ENCODE measurements at places on chromosomes 13 and 19.

GRCh38 chr19:4971424-4971793 lies 2.5 kb downstream of the KDM4B start:
- DNase-seq, result peak; percentile 49

DNA sequence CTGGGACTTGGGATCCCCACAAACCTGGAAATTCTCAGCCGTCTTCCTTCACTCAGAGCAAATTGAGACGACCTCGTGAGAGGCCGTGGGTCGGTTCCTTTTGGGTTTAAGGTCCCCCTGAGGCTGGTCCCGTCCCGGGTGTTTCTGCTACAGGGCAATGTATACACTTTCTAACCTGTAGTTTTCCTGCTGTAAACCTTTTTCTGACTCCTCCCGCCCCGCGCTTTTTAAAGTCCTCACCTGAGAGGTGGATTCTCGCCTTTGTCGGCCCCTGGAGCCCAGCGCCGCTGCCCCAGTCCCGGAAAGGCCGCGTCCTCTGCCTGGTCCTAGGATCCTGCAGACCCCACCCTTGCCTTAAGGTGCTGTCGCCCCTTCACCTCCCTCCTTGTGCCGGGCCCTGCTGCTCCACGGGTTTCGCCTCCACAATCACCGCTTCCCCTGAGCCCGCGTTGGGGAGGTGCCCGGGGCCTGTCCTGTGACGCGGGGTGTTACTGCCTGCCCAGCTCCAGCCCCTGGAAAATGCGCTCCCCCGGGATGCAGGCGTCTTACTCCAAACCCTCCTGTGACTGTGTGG lies 391 bp downstream of the ZNF761 start:
- DNase-seq, result peak; percentile 9

DNA sequence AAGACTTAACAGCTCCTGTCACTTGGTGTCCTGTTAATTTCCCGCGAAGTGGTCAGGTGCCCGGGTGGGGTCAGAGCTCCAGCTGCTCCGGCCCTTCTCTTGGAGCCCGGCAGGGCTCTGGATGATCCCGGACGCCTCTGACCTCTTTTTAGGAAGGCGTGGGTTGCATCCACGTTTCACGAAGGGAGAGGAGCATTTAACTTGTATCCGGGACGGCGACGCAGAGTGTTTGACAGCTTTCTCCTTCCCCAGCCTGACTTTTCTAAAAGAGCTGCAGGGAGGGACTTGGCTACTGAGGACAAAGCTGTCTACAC lies 656 bp downstream of the ZNF155 start:
- no peak for DNase-seq

- DNase-seq, result no peak
These were observed 46.5 kb downstream of the LYL1 start for GRCh38 chr19:13056052-13056660.

DNA sequence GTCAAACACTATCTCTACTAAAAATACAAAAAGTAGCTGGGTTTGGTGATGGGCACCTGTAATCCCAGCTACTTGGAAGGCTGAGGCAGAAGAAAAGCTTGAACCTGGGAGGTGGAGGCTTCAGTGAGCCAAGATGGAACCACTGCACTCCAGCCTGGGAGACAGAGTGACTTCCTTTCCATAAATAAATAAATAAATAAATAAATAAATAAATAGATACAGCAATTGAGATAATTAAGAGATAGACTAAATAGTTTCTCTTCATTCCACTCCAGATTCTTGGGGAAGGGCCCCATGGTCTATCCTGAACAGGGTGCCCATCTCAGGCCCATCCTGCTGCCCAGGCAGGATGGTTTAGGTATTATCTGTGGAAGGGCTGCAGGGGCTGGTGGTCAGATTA lies 24.0 kb upstream of the FARP1 start:
- peak; percentile 8 for DNase-seq

DNA sequence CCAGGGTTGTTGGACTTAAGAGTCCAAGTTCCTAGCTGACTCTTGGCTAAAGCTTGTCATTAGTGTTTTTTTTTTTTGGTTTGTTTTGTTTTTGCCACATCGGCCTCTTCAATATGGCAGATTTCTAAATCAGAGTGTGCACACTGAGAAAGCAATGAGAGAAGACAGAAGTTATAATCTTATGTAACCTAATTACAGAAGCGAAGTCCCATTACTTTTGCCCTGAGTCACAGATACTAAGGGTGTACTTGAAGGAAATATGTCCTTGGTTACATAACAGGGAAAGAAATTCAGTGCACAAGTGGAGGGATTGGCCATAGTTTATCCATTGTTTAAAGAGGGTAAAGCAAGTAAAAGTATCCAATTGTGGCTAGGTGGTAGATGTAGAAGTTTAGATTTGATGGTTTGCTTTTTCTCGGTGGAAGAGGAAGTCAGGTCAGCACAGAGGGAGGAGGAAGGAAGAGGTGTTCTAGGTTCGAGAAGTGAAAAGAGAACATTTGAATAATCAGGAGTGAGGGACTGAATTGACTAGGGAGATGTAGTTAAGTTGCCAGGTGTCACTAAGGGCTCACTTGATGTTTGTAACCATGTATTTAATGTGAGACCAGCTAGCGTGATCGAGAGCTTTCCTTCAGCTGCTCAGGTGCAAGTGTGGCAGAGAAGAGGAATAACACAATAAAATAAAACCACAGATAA lies 12.2 kb downstream of the GTF2F2 start:
- DNase-seq, result no peak

DNA sequence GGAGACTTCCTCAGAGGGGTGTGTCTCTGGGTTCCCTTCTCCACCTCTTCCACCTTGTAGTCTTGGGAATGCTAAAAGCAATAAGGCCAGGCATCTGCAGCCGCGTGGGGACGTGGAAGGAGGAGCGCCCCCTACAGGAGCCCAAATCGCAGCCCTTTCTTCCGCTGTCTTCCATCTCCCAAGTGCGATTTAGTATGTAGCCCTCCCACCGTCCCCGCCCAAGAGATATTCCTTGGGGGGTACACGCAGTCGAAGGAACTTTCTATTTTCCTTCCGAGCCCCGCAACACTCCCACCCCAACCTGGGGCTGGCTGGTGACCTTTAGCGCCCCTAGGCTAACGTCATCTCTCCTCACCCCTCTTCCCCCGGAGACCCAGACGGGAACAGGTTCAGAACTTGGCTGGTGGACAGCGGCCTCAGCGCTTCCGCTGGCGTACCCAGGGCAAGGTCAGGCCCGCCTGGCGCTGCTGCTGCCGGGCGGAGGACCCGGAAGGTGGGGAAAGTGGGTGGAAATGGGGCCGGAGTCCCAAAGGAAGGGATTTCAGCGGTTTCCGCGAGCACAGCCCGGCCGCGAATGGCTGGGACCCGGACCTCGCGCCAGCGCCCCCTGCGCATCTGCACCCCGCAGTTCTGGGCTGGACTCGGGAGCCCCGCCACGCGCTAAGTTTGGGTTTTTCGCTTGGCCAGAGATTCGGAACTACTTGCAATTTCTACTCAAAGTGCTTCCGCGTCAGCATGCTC lies 2.1 kb upstream of the PCDH8 start:
- DNase-seq, result peak; percentile 79

DNA sequence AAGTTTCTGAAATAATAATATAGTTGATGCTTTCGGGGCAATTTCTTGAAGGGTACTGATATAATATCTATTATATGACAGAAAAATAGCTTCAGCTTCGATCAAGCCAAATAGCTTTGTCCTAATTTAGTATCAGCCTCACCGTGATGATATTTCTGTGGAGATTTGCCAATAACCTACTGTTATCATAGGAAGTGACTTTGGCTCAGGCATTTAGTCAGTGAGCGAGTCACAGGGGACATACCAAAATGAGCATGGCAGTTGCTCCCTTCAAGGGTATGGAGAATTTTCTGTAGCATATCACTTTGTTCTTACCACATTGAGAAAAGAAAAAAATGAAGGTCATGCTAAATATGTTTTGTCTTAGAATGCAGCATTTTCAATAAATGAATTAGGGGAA lies 767.6 kb upstream of the SLITRK1 start:
- DNase-seq, result no peak

GRCh38 chr19:2164020-2164998 lies 576 bp downstream of the DOT1L start:
- no peak for DNase-seq

- no peak for DNase-seq
These were observed 396.9 kb downstream of the IRS2 start for GRCh38 chr13:109389456-109389855.

- no peak for DNase-seq
These were observed 155.6 kb upstream of the RFC3 start for GRCh38 chr13:33662392-33662791.

- peak; percentile 24 for DNase-seq
These were observed 47.7 kb downstream of the DOCK9 start for GRCh38 chr13:98930151-98930591.

- DNase-seq, result no peak
These were observed 13.1 kb upstream of the MEDAG start for GRCh38 chr13:30892966-30893365.

Measured in NCI-H524 (cell line).